ENCODE measurements at places on chromosomes 5 and 9.

- no peak for DNase-seq
Observed at GRCh38 chr5:55114061-55114460, 11.6 kb downstream of the GZMA start.

DNA sequence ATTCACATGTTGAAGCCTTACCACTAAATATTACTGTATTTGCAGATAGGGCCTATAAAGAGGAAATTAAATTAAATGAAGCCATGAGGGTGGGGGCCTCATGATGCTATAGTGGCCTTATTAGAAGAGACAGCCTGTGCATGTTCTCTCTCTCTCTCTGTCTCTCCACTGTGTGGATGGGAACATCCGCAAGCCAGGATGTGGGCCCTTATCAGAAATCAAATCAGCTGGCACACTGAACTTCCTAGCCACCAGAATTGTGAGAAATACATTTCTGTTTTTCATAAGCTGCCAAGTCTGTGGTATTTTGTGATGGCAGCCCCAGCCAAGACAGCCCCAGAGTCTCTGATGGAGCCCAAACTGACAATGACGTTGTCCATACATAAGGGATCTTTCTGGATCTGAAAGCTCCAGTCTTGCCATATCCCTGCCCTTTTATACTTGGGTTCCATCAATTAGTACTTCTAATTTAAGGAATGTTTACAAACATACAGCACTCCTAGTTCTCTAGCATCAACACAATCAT, 300.5 kb upstream of the ATP10B start:
- DNase-seq: no peak

DNA sequence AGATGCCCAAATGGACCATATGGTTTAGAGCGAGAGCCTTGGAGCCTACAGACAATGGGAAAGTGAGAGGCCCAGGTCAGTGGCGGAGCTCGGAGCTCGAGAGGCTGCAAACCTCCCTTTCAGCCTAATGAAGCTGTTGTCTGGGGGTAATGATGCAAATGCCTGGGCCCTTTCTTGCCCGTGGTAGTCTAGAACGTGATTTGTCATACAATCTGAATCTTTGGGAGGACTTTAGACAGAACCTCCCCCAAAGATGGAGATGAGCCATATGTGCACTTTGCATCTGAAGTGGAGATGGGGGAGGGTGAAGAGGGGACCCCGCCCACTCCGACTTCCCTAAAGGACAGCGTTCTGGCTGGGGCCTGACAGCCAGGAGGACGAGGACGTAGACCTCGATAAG, 10.3 kb upstream of the NEUROG1 start:
- DNase-seq: no peak

- no peak for DNase-seq
Observed at GRCh38 chr9:129567329-129567728, 53.6 kb downstream of the C9orf50 start.

All from erythroblast (primary cell).